NCI-H1694 treated with DMSO at 0.1 percent for 48 hours (cell line): ENCODE measurements at places on chromosomes 16 and 17.

- DNase-seq, result no peak
Observed at GRCh38 chr17:53794875-53795274, 27.9 kb upstream of the KIF2B start.

GRCh38 chr16:20884240-20884556 is 16.0 kb downstream of the DCUN1D3 start:
- no peak for DNase-seq

DNA sequence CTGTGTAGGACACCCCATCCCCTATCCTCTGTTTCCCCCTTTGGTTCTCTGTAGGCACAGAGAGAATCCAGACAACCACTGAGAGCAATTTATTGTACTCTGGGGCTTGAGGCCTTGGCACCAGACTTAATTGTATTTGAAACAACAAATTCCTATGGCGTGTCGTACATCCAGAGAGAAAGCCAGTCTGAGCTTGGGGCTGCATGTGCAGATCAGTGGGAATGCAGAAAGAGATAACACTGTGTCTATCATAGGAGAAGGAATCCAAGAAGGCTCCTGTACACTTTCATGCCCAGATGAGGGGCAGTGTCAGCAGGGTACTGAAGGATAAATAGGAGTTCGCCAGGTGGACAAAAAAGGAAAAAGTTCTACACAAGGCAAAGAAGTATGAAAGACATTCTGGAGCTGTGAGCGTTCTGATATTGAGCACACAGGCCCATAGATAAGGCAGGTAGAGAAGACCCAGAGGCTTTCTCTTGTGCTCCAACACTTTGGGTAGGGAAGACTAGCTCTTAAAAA is 22.0 kb upstream of the IL4R start:
- no peak for DNase-seq

- DNase-seq, result no peak
Observed at GRCh38 chr17:381516-381915, 28.9 kb upstream of the RPH3AL start.

DNA sequence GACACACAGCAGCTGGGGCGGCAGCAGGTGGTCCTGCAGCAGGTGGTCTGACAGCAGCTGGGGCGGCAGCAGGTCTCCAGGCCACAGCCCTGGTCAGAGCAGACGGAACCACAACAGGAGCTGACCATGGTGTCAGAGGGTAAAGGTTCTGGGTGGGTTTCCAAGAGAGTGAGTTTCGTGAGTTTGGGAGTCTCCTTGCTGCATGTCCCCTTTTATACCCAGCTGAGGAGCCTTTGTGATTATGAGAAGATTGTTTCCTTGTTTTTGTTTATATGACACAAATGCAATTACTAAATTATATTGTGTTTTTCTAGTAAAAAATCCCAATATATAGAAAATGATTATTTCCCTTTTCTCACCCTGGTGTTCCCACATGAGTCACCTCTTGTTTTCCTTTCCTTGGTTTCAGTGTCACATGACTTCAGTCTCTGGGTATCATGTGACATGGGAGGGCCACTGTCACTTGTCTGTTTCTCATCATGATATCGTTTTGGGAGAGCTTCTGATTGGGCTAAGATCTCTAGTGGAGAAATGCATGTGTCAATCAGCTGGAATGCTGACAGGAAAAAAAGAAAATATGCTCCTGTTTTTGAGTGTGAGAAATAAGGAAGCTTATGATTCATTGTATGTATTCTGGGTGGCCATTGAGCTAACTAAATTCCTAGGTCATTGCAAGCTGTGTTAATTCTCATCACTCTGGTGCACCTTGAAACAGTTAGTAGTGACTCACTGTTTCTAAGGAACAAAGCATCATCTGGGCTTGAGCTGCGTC is at the start of gene KRTAP4-6:
Gene KRTAP4-6, minus strand, starts transcription at position 185 of the 772 bp plus-strand sequence. Its CDS starts 57 bp downstream, at position 128.
- DNase-seq, result no peak

DNA sequence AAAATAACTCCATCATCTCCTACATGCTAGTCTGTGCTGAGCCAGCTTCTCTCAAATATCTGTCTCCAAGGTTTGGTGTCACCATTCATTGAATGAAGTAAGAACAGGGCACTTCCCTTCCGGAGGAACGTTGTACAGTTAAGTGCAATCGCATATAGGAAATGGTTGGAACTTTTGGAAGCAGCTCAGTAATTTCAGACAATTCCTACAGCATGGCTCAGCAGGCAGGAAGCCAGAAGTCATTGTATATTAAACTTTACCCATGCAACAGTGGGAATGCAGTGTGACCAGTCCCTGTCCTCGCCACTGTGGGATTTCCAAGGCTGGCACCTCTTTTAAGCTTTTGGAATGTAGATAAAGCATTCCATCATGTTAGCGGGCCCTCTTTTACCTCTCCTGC is 51.1 kb upstream of the MYH2 start:
- DNase-seq, result no peak

DNA sequence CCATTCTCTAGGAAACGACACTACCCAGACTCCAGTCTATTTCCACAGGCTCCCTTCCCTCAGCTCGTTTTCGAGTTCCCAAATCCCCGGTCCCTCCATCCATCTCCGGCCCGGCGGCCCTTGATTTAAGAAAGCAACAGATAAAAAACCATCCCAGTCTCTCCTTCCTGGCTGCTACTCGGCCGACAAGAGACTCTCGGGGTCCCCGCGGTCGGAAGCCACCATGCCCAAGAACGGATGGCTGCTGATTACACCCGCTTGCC is 182 bp downstream of the RPL26 start:
- DNase-seq, result no peak

DNA sequence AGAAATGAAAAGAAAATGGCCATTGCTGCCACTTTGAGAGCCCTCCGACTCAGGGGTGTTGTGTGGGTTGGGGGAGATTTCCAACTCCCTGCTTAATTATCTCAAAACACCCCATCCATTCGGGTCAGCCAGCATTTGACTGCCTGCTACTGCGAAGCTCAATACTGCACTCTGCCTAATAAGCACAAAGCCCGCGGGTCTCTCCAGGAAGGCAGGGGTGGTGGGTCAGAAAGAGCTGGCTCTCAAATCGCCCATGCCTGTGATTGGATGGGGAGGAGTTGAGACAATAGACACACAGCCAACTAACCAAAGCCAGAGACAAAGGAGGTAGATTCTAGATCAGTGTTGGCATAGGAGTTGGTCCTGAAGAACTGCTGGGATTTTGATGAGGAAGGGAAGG is 2.3 kb upstream of the XAF1 start:
- DNase-seq, result no peak

GRCh38 chr16:5874899-5875298 is 777.3 kb upstream of the EEF2KMT start:
- DNase-seq, result no peak

DNA sequence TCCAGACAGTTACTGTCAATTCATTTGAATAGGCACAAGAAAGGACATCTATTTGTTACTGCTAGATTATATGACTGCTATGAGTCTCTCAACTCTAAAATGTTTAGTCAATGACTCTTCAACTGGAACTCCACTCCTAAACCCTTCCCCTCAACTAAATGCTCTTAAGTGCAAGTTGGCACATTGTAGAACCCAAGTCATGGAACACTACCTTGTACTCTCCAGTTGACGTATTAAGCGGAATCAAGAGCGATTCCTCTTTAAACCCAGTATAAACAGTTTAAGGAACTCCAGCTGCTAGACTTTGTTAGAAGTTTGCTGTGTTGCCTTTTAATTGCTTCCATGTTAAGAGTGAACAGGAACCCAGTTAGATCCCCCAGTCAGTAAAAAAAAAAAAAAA is 44.6 kb downstream of the STH start:
- DNase-seq, result no peak

DNA sequence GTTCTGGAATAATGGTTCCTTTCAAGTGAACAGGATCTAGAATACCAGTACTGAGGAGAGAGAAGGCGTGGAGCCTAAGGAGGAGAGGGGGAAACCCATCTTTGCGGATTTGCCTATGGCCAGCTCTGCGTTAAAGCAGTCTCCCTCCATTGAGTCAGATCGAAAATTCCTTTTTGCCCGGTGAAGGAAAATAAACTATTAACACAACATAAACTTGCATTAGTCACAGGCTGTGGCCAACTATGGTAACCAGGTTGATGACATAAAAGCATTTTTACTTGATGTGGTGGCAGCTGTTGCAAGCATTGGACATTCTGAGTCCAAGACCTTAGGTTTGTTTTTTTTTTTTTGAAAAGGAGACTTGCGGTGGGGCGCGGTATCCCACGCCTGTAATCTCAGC is 8.9 kb downstream of the LDAF1 start:
- DNase-seq, result no peak

DNA sequence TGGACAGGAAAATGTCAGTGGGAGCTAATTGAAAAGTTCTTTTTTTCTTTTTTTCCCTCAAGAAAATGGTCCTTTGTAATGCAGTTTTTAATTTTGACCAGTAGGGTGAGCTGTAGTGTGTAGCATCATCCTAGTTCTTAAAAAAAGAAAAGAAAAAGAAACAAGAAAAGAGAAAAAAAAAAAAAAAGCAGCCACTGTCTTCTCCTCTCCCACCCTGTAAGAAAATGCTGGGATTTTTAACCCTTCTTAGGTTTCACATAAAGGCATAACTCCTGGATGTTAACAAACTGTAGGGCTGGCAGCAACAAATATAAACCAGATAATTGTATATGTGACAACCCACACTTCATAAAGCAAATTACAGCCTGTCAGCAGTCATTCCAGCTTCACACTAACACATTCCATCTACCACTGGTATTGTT is 78.1 kb downstream of the SKAP1 start:
- DNase-seq, result peak; percentile 37

- DNase-seq, result no peak
Observed at GRCh38 chr16:58588406-58588805, 41.2 kb downstream of the CNOT1 start.

DNA sequence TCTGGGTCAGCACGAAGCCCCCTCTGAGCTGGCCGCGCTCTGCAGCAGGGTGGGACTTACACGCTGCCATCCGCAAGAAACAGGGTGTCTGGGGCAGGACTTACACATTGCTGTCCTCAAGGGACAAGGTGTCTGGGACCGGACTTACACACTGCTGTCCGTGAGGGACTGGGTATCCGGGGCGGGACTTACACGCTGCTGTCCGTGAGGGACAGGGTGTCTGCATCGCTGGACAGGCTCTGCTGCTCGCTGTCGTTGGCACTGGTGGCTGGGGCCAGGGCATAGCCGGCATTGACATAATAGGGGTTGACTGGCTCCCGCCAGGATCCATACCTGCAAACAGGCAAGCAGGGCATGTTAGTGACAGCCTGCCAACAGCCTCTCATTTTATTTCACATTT is 31.4 kb downstream of the PDIA2 start:
- no peak for DNase-seq

GRCh38 chr17:8598913-8599312 is 31.6 kb downstream of the MYH10 start:
- DNase-seq, result no peak

DNA sequence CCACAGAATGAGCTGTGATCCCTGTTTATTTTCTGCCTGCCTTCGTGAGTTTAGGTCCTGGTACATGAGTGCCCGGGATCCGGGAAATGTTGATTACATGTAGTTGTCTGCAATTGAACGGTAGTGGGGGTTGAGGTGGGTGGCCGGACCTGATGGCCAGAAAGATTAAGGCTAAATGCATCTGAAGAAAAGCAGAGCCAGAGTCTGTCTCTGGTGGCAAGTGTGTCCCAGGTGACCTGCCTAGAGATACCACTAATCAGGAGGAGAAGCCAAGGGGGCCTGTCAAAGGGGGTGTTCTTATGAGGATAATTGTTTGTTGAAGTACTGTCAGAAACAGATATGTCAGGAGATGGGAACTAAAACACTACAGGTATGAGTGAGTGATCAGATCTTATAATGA is 154.0 kb upstream of the ASIC2 start:
- DNase-seq, result no peak

GRCh38 chr16:80082906-80083305 is 457.9 kb upstream of the DYNLRB2 start:
- DNase-seq, result no peak

DNA sequence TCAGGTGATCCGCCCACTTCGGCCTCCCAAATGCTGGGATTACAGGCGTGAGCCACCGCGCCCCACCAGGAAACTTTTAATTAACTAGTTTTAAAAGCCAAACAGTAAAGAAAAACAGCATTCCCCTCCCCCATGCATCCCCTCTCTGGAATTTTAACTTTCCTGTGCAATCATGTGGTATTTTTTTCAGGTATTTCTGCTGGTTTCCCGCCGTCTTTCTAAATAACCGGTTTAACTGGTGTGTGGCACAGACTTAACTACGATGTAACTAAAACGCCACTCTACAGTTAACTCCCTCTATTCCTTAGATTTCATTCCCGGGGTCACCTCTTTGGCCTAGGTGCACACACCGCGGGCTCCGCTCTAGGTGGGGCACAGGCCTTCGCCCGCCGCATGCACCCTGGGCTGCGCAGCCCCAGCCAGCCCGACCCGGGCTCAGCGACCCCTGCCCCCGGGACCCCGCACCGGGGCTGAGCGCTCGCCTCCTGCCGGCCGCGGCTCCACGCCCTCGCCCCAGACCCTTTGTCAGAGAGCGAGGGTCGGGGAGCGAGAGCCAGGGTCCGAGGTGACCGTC is 15.1 kb upstream of the UTP6 start:
- no peak for DNase-seq

GRCh38 chr16:51500306-51500705 is 349.2 kb upstream of the SALL1 start:
- DNase-seq, result no peak

GRCh38 chr17:7856011-7856810 is 1.1 kb downstream of the NAA38 start:
- no peak for DNase-seq

- DNase-seq, result no peak
Observed at GRCh38 chr16:3773663-3774062, 56.3 kb upstream of the TRAP1 start.

DNA sequence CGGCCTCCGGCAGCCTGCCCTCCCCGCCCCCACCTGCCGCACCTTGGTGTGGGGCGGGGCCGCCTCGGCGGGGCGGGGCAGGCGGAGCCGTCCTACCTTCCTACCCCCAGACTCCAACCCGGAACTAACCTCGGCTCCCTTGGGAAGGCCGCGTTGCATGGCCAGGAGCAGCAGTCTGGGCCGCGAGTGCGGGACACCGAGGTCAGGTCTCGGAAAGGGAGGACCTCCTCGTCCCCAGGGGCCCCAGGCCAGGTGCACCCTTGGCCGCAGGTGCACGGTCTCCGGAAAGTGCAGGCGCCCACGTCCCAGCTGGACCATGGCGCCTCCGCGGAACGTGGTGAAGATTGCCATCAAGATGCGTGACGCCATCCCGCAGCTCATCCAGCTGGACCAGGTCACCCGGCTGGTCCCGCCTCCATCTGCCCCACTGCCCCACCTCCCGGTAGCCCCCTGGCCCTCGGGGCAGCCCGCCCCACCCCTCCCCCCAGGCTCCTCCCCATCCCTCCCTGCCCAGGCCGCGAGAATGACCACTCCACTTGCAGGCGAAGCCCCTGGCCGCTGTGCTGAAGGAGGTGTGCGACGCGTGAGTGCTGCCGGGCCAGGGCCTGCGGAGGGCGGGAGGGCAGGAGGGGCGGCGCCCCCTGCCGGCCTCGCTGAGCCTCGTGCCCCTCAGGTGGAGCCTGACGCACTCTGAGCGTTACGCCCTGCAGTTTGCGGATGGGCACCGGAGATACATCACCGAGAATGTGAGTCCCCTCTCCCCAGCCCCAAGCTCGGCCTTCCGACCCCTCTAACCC is at the start of gene ELMO3:
Gene ELMO3, plus strand, starts transcription at position 121 of the 797 bp plus-strand sequence. Its CDS starts 196 bp downstream, at position 317.
- no peak for DNase-seq

- DNase-seq, result no peak
Observed at GRCh38 chr16:58678716-58679115, 5.9 kb downstream of the SLC38A7 start.
